Activated T-cell treated with anti-CD3 and anti-CD28 coated beads for 4 hours (primary cell): ENCODE measurements at places on chromosomes 16 and 17.

GRCh38 chr17:47324224-47325020, 667 bp downstream of the EFCAB13 start:
- DNase-seq = peak; percentile 23

GRCh38 chr17:64357191-64357981, 33.3 kb downstream of the PECAM1 start:
- DNase-seq = no peak

DNA sequence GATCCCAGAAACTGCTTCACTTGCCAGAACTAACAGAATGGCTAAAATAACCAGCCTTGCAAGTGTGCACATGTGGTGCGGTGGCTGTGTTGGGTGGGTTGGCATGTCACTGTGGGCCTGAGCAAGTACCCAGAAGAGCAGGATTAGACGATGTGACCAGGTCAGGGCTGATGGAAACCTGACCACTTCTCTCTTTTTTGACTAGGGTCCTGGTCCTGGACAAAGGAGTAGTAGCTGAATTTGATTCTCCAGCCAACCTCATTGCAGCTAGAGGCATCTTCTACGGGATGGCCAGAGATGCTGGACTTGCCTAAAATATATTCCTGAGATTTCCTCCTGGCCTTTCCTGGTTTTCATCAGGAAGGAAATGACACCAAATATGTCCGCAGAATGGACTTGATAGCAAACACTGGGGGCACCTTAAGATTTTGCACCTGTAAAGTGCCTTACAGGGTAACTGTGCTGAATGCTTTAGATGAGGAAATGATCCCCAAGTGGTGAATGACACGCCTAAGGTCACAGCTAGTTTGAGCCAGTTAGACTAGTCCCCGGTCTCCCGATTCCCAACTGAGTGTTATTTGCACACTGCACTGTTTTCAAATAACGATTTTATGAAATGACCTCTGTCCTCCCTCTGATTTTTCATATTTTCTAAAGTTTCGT, 16.7 kb downstream of the ANKRD40 start:
- DNase-seq = no peak

DNA sequence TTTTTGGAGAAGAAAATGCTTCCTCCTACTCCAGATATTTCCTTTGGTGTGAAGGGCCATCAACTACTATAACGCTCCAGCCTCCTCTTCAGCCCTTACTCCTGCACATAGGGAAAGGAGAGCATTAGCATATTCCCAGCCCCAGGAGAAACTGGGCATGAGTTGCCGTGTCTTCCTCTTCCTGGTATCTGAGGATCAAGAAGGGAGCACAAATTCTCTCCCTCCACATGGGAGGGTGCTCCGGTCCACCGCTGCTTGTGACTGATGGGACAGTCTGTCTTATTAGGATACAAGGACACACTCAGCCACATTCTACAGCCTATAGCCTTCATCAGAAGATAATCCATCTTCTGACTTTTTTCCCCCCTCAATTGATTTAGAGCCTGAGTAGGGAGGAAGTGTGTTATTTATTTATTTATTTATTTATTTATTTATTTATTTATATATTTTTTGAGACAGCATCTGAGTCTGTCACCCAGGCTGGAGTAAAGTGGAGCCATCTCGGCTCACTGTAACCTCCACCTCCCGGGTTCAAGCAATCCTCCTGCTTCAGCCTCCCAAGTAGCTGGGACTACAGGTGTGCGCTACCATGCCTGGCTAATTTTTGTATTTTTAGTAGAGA, 16.6 kb upstream of the CYB5B start:
- no peak for DNase-seq

DNA sequence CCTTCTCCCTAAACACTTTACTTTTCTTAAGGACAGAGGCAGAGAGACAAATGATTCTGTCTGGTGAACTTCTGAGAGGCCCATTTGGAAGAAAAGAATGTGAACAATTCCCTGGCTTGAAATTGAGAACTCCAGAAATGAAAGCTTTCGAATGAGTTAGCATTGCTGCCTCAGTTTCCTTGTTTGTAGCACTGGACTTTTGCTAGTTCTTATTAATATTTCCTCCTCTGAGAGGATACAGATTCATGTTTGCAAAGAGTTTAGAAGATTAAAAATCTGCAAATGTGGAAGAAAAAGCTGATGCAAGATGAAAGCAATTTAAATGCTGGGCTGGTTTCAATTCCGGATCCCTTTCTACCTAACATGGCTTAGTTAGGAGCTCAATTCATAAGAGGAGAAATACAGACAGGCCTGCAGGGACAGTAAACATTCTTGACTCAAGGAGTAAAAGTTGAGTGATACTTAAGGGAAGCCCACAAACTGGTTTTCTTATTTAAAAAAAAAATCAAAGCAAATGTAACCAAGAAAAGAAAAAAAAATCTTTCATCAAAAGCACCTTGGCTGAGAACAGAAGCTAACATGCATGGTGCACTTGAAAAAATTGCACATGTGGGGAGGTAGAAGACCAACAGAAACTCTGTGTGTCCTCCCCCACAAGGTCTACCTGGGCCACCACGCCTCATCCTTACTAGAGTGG, 27.1 kb downstream of the HNF1B start:
- DNase-seq = no peak

GRCh38 chr16:56591377-56592060, 2.2 kb downstream of the MT3 start:
- no peak for DNase-seq

DNA sequence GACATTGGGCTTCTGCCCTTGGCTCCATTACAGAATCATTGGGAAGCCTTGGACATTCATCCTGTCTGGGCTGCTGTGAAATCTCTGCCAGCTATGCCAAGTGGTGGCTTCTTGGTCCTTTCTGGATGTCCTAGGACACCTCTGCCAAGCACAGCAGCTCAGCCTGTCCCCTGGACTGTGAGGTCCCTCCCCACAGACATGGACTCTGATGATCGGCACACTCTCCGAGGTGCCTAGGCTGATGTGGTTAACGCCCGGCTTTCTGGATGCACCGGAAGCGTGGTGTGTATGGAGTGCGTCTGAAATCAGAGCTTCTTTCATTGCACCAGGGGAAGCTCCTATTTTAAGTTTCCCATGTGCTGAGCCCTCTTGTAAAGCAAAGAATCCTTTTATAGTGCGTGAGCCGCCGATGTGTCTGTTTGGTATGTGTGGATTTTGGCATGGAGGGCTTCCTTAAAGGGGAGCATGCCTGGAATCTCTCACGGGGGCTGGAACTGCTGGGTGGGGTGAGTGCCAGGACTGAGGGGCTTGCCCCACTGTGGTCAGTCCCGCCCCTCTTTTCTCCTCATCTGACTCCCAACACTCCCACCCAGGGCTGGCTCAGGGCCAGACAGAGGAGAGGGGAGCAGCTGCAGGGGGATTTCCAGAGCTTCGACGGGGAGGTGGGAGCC, 7.0 kb upstream of the ARHGAP23 start:
- no peak for DNase-seq

DNA sequence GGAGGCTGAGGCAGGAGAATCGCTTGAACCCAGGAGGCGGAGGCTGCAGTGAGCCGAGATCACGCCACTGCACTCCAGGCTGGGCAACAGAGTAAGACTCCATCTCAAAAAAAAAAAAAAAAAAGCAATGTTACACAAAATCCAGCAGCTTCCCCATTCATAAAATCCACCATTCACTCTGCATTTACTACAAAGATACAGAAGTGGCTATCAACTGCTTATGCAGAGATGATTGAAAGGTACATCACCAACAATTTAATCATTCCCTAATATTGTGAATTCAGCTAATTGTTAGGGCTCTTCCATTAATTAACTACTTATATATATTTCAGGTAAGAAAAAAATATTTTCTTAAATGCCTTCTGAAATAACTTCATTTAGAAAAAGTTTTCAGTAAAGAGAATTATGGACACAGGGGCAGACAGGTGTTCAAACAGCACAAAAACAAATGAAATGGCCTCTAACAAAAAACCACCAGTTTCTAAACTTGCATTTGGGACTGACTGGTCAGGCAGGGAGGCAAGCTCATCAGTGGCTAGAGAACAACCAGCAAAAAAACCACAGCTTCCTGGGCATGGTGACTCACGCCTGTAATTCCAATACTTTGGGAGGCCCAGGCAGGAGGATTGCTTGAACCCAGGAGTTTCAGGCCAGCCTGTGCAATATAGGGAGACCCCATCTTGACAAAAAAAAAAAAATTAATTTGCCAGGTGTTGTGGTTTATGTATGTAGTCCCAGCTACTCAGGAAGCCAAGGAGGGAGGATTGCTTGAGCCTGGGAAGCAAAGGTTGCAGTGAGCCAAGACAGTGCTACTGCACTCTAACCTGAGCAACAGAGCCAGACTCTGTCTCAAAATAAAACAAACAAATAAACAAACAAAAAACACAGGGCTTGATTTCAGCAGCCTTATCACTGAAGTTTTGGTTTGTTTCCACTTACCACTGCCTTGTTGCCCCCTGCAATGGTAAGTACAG, 26.3 kb downstream of the ERN1 start:
- no peak for DNase-seq

DNA sequence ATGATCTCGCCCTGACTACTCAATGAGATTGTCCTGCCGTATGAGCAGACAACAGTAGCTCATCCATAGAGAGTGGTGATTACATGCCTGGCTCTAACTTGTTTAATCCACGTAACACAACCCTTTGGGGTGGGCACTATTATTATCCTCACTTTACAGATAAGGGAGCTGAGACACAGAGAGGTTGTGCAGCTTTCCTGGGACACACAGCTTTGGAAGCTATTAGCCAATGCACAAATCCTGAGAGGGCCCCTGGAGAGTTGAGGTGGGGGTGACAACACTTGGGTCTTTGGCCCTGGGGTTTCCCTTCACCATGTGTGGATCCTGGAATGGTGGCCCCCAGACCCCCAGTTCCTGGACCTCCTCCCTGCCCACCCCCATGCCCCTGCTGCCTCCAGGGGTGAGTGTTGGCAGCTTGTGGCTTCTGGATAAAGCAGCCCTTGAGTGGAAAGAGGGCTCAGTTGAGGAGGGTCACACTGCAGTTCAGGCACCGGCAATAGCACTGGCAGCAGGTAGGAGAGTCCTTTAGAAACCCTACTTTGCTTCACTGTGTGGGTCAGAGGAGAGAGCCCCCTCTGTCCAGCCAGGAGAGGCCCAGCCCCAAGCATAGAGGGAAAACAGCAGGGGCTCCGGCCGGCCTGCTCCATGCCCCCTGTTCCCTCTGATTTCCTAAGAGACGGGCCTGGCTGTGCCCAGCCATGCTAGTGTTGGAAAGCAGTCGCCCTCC, 230.7 kb downstream of the KATNIP start:
- no peak for DNase-seq

DNA sequence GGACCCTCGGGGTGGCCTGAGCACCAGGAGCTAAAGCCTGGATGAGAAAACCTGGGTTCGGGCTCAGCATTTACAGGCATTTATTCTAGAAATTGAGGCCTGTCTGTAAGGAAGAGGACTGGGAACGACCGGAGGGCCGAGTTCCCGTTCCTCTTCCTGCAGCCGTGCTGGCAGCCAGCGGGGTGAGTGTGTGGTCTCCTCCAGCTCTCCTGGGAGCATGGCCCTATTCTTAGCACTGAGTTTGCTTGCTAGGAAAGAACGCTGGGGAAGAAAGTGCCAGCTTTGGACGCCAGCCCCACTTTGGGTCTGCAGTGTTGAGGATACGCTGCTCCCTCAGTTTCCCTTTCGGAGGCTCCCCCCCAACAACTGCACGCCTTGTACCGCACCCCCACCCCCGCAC, 49.6 kb downstream of the MGAT5B start:
- no peak for DNase-seq

DNA sequence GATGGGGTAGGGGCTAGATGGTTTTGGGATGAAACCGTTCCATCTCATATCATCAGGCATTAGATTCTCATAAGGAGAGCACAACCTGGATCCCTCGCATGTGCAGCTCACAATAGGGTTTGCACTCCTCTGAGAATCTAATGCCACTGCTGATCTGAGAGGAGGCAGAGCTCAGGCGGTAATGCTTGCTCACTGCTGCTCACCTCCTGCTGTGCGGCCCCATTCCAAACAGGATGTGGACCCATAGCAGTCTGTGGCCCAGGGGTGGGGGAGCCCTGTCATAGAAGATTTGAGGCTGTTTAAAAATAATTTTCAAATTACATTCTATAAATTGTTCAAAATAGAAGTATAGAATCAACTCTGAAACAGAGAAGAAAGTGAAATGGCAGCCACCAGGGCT, 50.8 kb downstream of the PHKB start:
- no peak for DNase-seq

DNA sequence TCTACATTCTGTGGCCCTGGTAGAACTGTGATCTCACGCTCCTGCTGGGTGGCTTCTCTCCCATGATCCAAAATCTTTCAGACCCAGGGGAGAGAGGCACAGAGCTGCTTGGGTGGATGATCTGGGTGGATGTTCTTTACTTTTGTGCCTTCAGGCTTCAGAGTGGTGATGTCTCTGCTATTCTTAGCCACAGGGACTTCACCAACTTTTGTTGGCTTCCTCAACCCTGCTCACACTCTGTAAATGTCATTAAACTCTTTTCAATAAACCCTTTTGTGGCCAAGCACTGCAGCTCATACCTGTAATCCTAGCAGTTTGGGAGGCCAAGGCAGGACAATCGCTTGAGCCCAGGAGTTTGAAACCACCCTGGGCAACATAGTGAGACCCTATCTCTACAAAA, 7.6 kb downstream of the CLEC10A start:
- no peak for DNase-seq

GRCh38 chr17:5841862-5842261, 228.3 kb upstream of the WSCD1 start:
- DNase-seq = no peak

- DNase-seq = no peak
Observed at GRCh38 chr17:46722662-46723285, 95.7 kb downstream of the WNT3 start.

DNA sequence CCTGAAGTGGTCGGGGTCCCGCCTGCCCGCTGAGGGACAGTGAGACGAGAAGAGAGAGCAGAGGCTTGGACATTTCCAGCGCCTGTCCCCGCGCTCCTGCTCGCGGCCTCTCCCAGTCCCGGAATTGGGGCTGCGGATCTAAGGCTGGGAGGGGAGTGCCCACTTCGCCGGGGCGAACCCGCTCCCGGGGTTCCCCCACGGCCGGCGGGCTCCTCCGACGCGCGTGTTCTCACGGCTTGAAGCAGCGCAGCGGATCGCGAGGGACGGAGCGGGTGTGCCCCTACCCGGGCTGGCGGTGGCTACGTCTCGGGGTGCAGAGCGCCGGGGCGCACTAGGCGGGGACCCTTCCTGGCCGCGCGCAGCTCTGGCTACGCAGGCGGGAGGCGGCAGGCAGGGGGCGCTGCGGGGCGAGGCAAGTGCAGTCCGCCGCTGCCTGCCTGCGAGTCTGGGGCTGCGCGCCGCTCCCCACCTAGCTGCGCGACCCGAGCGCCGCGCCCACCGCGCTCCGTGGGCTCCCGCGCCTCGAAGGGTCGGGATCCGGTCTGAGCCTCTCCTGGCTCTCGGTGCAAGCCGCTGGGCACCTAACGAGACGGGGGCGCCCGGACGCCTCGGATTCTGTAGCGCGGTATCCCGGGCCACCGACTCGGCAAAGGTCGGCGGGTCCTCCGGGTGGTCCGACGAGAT, 1.2 kb downstream of the NGFR start:
- peak; percentile 76 for DNase-seq
